Peyer's patch (tissue), 4 donors: ENCODE measurements at places on chromosomes 2 and 18.

DNA sequence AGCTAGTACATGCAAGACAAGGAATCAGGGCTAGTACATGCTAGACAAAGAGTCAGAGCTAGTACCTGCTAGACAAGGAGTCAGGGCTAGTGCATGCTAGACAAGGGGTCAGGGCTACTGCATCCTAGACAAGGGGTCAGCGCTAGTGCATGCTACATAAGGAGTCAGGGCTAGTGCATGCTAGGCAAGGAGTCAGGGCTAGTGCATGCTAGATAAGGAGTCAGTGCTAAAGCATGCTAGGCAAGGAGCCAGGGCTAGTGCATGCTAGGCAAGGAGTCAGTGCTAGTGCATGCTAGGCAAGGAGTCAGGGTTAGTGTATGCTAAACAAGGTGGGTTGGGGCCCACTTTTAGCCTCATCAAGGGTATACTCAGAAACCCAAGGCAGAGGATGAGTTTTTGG, 90.1 kb upstream of the FAM136A start:
- DNase-seq = no peak

GRCh38 chr18:77905449-77906055, 655.9 kb downstream of the GALR1 start:
- no peak for DNase-seq

DNA sequence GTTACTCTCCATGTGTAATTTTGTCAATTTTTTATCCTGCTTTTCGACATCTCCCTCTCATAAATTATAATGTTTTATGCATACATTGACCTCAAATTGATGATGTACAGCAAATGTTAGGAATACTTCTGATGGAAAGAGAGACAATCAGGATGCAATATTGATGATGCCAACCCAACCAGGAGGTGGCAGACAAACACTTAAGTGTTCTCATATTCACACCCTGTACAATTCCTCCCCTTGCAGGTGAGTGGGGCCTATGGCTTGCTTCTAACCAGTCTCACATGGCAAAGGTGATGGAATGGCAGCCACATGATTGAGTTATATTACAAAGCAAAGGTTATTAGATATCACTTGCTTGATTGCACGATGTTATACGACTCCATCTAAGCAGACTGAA, 594.3 kb upstream of the REG3G start:
- no peak for DNase-seq

DNA sequence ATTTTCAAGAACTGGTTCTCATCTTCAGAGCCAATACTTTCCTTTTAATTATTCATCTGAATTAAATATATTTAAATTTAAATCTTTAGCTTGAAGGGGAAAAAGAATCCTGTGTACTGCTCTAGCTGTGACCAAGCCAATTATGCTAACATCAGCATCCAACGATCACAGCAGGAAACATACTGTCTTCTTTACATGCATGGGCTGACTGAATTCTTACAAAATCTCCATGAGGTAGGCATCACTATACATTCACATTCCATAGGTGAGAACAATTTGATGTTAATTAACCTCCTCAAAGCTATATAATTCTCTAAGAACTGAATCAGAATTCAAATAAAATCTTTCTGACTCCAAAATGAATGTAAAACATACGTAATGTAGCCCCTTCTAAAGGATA, 118.8 kb upstream of the MAP2 start:
- DNase-seq = no peak

DNA sequence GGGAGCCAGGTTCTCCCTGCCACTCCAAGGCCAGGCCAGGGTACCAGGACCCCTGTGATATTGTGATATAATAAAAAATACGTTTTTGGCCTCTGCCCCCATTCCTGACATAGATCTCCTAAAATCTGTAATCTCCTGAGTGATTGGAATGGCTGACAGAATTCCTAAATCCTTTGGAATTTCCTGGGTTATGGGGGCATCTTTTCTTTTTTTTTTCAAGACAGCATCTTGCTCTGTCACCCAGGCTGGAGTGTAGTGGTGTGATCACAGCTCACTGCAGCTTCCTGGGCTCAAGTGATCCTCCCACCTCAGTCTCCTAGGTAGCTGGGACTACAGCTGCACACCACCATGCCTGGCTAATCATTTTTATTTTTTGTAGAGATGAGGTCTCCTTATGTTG, 26.2 kb upstream of the TUBB6 start:
- DNase-seq = no peak
